ENCODE measurements at places on chromosomes 4 and X.
A peak's percentile ranks its signal among the peaks of the same experiment; 100 is the strongest.

GRCh38 chrX:2723286-2723879, 28.5 kb upstream of the XG start:
- no peak for DNase-seq

DNA sequence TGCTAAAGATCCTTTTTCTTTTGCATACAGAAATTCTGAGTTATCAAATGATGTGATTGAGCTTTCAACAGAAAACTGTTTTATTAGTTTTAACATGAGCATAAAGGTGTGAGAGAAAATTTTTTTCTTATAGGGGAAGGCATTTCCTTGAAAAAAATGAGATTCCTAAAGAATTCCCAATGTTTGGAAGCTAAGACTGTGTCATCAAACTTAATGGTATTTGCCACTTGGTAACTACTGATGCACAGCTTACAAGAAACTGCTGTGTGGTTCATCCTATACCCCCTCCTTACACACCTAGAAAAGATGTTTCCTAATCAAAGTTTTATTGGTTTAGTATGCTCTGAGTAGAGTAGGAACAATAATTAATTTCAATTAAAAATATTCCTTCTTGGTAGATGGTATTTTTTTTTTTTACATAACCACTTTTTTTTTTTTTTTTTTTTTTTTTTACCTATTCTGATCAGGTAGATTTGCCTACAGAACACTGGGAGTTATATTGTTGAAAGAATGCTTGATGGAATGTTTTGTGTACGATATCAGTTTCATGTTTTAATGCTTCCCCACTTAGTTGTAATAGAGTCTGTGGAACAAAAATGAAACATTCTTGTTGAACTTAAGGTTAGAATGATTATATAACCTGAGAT, 6.0 kb downstream of the PTPN13 start:
- no peak for DNase-seq

GRCh38 chr4:87848622-87849351, 16.0 kb downstream of the MEPE start:
- peak; percentile 39 for DNase-seq

GRCh38 chr4:23373261-23373660, 516.6 kb downstream of the PPARGC1A start:
- no peak for DNase-seq

DNA sequence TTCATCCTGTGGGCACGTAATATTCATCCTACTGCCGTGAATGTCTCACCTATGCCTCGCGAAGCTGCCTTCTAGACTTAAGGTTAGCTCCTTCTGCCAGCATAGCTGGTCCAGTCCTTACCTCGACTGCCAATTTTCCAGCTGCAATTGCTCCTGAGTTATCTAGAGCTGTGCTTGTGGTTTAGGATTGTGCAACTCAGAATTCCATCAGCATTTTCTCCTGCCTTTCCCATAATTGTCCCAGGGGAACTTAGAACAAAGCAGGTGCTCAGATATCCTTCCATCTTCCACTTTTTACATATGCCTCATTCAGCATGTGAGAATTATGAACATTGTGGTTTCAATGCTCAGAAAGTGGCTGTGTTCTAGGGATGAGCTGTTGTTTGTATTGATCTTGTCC, 131.4 kb upstream of the ADGRL3 start:
- DNase-seq: no peak

GRCh38 chr4:182916483-182917181, 554 bp downstream of the DCTD start:
- DNase-seq: peak; percentile 91

GRCh38 chr4:118957722-118958445, 69.2 kb downstream of the SYNPO2 start:
- no peak for DNase-seq

Data from NCI-H1417 (cell line).